Bronchial smooth muscle cell (primary cell): ENCODE measurements at places on chromosomes 4 and X. TPM values are rescaled to one million over a fixed set of nuclear protein-coding genes. Genes with fewer than 3 reads are reported as not detected.

The CTAG1B gene
- not detected in 2 replicates for total RNA-seq

The FRAS1 gene
- under 0.01 and 0.26 TPM in 2 replicates for total RNA-seq

The IL15 gene
- 2.4 and 5.0 TPM in 2 replicates for total RNA-seq

The SPANXN5 gene
- total RNA-seq: not detected in 2 replicates

The CCDC158 gene
- total RNA-seq: 0.09 and 0.16 TPM in 2 replicates

The EXOC1L gene
- 0.09 TPM in 1 of 2 replicates, not detected in the other for total RNA-seq

The PRRG1 gene
- 7.7 and 9.1 TPM in 2 replicates for total RNA-seq

The SPANXD gene
- total RNA-seq: not detected in 2 replicates

The GYG2 gene
- total RNA-seq: 2.5 and 2.6 TPM in 2 replicates

The MTMR1 gene
- 13.6 and 15.0 TPM in 2 replicates for total RNA-seq

The DOCK11 gene
- total RNA-seq: 26.3 and 31.8 TPM in 2 replicates

The TRIML2 gene
- 0.16 TPM in 1 of 2 replicates, not detected in the other for total RNA-seq

The BTC gene
- total RNA-seq: 0.26 and 0.63 TPM in 2 replicates

The TMSB15C gene
- 2.0 and 4.3 TPM in 2 replicates for total RNA-seq

The TSPAN6 gene
- 31.8 and 31.9 TPM in 2 replicates for total RNA-seq

The CACNA1F gene
- total RNA-seq: under 0.01 TPM in 1 of 2 replicates, not detected in the other

The ARR3 gene
- total RNA-seq: not detected in 2 replicates

The IL2 gene
- not detected in 2 replicates for total RNA-seq

The GLOD5 gene
- not detected in 2 replicates for total RNA-seq

The SH2D1A gene
- not detected in 2 replicates for total RNA-seq

The ATP2B3 gene
- not detected in 2 replicates for total RNA-seq

The KIF4A gene
- 0.86 and 2.2 TPM in 2 replicates for total RNA-seq

The AMBN gene
- not detected in 2 replicates for total RNA-seq

The SLC25A6 gene
- total RNA-seq: 152 and 238 TPM in 2 replicates

The XAGE1B gene
- total RNA-seq: not detected in 2 replicates

The F8A2 gene
- not detected in 2 replicates for total RNA-seq

The TREX2 gene
- total RNA-seq: 1.3 and 2.0 TPM in 2 replicates
